ENCODE measurements at places on chromosomes 2 and 18. TPM values are rescaled to one million over a fixed set of nuclear protein-coding genes. Genes with fewer than 3 reads are reported as not detected.

- DNase-seq, result peak; percentile 24
Measured at GRCh38 chr2:15846626-15847025, 93.7 kb upstream of the MYCN start.

DNA sequence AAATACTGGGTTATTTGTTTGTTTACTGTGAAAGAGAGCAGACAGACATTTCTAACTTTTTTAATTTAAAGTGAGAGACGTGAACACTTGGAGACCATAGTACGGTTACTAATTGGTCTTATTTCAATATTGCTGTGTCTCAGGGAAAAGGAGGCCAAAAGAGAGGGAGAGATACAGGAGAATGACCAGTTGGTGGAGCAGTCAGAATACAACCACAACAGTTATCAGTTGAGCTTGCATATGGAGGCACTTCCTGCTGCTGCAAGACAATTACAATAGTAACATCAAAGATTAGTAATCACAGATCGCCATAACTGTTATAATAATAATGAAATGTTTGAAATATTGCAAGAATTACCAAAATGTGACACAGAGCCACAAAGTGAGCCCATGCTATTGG is 58.2 kb downstream of the TWSG1 start:
- DNase-seq, result no peak

DNA sequence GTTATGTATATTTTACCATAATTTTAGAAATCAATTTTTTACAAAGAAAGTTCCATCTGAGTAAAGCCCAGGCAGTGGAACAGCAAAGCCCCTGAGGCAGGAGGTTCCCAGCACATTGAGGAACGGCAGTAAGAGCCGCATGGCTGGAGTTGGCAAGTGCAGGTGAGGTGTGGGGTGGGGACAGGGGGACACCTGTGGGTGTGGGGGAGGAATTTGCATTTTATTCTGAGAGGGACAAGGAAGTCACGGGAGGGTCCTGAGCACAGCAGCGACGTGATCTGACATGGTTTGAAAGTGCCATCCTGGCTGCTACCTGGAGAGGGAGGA is 16.1 kb upstream of the ADI1 start:
- no peak for DNase-seq

- no peak for DNase-seq
Measured at GRCh38 chr2:74546004-74546403, 7.7 kb downstream of the LOXL3 start.

- no peak for DNase-seq
Measured at GRCh38 chr2:27379383-27379835, 1.1 kb downstream of the ZNF513 start.

The AGXT gene
- total RNA-seq, result not detected

The IL36G gene
- total RNA-seq, result not detected

The OR6B2 gene
- not detected for total RNA-seq

The ACOXL gene
- not detected for total RNA-seq

The SNRPD1 gene
- 0.45 TPM for total RNA-seq

The RIT2 gene
- not detected for total RNA-seq
